B cell (primary cell): ENCODE measurements at places on chromosomes 6 and 20.

GRCh38 chr6:122890250-122890649 lies 101.2 kb downstream of the SMPDL3A start:
- no peak for DNase-seq

DNA sequence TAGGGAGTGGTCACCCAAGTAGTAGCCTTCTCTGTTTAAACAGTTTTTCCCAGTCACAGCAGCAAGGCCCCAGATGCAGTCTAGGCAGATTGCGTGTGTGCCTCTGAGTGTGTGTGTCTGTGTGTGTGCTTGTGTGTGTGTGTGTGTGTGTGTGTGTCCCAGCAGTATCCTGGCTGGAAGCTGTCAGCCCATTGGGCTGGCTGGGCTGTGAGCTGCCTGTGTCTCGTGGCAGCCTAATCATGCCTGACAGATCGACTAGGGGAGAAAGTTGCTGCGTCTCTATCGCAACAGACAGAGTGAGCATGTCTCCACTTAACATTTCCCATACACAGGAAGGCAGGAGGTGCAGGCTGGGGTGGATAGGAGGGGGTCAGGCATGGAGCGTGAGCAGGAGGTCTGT lies 42.9 kb upstream of the LRFN2 start:
- DNase-seq = no peak

DNA sequence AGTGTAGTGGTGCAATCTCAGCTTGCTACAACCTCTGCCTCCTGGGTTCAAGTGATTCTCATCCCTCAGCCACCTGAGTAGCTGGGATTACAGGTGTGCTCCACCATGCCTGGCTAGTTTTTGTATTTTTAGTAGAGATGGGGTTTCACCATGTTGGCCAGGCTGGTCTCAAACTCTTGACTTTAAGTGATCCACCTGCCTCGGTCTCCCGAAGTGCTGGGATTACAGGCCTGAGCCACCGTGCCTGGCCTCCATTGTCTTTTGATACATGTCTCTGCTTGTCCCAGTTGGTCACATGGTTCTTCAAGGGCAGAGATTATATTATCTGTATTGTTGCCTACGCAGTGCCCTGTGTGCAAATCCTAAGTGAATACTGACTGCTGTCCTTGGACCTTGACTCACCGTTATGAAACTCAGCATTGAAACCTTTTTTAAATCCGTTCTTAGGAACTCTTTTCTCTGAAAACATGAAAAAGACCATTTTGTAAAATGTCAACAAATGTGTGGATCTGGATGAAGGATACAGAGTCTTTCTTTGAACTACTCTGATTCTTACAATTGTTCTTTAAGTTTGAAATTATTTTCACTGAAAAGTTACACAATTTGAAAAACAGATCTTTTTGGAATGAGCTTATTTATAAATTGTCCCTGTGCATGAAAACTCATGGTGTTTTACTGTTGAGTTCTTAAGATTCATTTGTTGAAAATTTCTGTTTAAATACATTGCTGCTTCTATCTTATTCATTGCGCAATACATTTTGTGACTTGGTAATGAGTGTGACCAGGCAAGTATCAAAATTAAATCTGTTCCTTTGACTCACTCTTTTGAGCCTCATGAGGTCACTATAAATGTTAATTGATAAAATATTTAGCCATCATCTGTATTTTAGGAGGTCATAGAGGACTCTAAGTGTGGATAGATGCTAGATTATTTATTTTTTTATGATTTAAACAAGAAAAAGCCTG lies 293.5 kb downstream of the UTRN start:
- no peak for DNase-seq

DNA sequence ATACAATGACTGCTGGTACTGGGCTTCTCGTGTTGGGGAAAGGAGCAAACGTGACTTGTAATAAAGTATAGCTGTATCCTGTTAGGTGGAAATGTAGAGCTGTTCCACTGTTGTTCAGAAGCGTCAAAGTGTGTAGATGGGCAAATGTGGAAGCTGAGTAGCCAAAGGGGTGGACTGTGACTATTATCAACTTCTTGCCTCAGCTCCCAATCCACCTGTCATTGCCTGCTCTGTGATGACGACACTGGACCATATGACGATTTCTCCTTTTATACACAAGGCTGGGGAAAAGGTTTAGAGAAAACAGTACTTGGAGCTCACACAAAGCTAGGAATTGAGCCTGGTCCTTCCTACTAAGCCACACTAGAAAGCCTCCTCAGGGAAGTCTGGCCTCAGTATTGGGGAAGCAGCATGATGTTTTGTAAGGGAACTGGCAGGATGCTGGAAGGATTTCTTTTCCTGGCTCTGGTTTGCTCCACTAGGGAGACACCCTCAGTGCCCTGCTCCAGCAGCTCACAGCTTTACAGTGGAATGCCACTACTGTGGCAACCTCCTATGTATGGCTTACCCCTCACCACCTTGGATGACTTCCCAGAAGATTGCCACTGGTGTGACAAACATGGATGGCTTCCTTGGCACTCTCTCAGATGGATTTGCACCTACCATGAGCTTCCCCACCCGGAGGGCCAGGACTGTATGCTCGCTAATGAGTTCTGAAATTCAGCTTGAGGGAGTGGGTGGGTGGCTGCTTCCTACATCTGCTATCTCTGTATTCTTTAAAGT lies 20.0 kb downstream of the CD164 start:
- no peak for DNase-seq

- no peak for DNase-seq
Measured at GRCh38 chr6:21754891-21755290, 161.3 kb downstream of the SOX4 start.

- DNase-seq = peak; percentile 86
Measured at GRCh38 chr6:36692220-36692619, 5.4 kb upstream of the RAB44 start.

DNA sequence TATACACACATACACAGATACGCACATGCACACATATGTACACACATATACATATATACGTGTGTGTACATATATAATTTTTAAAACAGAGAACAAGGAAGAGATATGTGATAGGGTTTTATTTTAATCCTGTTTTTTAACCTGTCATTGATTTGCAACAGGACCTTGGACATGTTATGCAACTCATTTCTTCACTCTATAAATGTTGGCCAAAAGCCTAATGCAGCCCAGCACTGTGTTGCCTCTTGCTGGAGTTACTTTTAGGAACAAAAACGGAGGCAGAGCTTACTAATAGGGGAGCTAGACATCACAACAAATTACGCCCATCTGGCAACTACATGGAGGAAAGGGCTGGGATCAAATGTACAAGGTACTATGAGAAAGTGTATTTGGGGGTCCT lies 179.9 kb upstream of the TAB2 start:
- DNase-seq = no peak

DNA sequence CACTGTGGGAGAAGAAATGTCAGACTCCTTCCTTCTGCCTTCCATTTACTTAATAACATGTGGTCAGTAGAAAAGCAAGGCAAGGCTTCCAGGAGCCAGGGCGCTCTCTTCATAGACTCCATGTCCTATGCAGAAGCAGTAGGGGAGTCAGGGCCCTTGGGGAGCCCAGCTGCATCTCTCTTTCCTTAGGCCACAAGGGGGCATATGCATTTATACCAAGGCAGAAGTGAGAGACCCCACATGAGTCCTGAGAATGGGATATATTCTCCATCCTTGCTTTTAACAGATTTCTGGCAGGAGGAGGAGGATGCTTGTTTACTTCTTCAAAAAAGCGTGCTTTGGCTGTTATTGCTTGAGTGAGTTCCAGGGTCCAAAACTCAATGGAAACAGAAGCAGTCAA lies 198.5 kb downstream of the HIVEP2 start:
- peak; percentile 70 for DNase-seq

DNA sequence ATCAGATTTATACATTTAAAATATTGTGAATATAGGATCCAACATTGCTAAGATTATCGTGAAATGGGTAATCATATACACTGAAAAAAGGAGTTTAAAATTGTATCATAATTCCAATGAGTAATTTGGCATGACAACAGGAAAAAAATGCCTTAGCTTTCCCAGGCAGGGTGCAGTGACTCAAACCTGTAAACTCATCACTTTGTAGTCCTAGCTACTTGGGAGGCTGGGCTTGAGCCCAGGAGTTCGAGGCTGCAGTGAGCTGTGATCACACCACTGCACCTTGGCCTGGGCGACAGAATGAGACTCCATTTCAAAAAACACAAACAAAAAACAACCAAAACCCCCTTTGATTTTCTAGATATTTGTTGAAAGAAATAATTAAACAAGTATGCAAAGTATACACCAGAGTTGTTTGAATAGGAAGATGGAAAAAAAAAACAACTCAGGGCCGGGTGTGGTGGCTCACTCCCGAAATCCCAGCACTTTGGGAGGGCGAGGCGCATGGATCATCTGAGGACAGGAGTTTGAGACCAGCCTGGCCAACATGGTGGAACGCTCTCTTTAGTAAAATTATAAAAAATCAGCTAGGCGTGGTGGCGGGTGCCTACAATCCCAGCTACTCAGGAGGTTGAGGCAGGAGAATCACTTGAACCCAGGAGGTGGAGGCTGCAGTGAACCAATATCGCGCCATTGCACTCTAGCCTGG lies 98.7 kb downstream of the TRERF1 start:
- no peak for DNase-seq

- DNase-seq = no peak
Measured at GRCh38 chr6:89508755-89509563, 76.0 kb downstream of the ANKRD6 start.

DNA sequence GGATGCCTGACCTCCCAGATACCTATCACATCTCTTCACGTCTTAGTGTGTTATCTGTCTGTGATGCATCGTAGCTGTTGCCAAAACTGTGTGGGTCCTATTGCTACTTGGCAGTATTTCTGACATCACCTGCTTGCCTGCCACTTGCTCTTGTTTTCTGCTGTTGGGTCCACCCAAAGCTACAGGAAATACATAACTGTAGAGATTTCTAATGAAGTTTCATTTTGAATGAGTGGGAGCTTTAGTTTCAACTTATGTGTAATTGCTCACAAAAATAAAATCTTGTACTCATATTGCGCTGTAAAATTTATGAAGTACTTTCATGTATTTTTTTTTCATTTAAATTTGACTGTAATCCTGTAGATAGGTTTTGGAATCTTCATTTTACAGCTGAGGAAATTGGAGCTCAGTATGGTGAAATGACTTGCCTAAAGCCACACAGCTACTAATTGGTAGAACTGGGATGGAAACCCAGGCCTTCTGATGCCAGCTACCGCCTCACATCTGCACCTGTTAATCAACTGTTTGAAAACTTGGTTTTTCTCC lies 113.6 kb upstream of the MAN1A1 start:
- DNase-seq = no peak
